Effector memory CD4-positive, alpha-beta T cell (primary cell): ENCODE measurements at places on chromosomes 6 and 20.

- no peak for DNase-seq
Observed at GRCh38 chr20:63513207-63513606, 7.4 kb upstream of the PPDPF start.

DNA sequence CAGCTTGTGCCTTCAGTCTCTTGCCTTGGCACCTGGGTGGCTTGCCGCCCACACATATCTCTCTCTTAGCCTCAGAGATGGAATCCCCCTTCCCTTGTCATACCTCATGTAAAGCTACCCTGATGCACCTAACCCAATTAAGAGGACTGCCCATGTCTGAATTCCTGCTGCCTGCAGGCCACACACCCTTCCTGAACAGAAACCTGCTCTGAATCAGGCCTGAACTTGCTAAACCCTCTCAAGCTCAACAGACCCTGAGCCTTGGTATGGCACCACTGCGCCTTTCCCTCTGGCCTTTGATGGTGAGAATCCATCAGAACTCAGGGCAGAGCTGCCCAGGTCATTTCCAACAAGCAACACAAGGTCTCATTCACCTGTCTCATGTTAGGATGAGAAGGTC, 5.2 kb downstream of the RAET1G start:
- DNase-seq, result no peak

- no peak for DNase-seq
Observed at GRCh38 chr20:63167026-63167917, 48.7 kb downstream of the YTHDF1 start.

GRCh38 chr6:97778290-97779038, 495.4 kb upstream of the MMS22L start:
- DNase-seq, result no peak

DNA sequence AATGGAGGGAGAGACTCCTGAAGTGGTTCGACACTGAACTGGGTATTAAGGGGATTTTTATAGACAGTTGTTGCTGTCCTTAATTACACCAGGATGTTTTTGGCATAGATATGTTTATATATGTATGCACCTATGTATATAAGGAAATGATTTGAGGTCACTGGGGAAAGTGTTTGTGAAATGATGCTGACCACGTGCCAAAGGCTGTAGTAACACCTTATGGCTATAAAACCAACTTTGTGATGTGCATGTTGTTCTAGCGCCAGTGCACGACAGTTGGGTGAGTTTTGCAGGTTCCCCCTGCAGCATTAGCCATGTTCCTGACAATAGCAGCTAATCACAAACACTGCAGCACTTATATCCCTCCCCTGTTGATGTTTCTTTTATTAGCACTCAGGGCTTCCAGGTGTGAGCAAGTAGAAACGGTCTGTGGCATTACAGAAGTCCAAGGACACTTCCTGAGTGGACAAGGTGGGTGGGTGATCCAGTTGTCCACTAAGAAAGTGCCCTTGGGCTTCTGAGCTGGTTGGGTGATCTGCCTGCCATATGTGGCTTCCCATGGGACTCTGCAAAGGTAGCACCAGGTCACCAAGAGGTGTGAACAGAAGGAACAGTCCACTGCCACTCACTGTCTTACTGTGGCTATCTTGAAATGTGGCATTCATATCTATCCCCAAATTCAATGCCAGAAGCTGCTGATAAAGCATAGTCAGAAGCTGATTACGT, 63.0 kb upstream of the RBM24 start:
- no peak for DNase-seq

DNA sequence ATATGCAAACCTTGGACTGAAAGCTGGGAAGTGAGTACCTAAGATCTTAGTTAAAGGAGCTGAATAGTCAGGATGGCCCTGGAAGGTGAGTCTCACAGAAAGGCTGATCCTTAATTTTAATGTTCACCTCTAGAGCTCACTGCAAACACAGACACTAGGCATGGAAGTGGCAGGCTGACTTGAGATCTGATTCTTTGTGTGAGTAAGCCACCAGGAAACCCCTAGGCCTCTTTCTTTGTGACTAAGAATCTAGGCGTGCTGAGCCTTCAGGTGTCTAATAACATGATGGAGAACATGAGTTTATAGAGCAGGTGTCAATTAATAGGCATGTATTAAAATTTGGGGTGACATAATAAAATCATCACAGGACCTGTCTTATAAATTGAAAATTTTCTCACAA, 642.2 kb downstream of the EYS start:
- no peak for DNase-seq

DNA sequence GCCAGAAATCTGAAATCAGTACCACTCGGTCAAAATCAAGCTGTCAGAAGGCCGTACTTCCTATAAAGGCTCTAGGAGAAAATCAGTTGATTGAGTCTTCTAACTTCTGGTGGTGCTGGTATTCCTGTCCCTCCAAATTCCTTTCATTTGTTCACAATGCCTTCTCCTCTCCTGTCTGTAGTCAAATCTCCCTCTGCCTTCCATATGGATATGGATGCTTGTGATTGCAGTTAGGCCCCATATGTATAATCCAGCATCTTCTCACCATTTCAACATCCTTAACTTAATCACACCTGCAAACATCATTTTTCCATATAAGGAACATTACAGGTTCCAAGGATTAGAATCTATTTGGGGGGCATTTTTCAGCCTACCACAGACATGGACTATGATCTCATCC, 287.8 kb upstream of the THEMIS start:
- DNase-seq, result no peak

- DNase-seq, result no peak
Observed at GRCh38 chr6:158718461-158719046, 68.7 kb downstream of the SYTL3 start.

GRCh38 chr6:3195695-3196497, 31.6 kb downstream of the TUBB2B start:
- no peak for DNase-seq

DNA sequence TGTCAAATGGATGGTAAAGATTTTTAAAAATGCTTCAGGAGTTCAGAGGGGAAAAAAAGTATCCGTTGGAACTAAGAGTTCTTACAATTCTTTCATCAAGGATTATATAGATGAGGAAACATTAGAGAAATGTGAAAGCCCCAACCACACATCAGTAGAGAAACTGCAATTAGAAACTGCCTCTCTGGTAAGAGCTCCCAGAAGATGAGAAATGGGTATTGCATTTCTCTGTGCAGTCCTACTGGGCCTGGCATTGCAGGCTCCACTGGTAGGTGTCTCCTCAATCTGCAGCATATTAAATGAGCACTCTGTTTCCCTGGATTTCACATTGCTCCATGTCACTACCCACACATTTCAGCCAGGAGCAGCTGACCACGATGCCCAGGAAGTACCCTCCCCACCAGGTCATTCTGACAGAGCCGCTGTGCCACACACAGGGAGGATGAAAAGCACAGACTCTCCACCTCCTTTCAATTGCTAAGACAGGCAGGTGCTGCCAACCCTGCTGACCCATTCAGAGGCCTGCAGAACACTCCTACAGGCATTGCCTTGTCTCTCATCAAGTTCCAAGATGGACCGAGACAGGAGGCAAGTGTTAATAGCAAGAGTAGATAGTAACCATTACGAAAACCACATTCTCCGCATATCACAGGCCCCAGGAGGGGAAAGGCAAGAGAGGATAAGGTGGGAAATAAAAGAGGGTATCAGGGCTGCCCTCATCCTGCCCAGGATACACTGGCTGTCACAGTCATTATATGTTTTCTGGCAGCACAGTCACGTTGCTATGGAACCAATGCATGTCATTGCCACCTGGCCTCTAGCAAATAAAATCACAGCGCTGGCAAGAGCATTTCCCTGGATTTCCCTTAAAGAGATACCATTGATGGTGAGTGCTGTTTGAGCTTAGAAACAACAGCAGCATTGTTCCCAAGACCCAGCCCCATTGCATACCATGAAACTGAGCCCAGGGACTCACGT, 241.7 kb downstream of the ATXN1 start:
- DNase-seq, result no peak

- no peak for DNase-seq
Observed at GRCh38 chr6:27863962-27864905, 48.0 kb downstream of the OR2B2 start.

DNA sequence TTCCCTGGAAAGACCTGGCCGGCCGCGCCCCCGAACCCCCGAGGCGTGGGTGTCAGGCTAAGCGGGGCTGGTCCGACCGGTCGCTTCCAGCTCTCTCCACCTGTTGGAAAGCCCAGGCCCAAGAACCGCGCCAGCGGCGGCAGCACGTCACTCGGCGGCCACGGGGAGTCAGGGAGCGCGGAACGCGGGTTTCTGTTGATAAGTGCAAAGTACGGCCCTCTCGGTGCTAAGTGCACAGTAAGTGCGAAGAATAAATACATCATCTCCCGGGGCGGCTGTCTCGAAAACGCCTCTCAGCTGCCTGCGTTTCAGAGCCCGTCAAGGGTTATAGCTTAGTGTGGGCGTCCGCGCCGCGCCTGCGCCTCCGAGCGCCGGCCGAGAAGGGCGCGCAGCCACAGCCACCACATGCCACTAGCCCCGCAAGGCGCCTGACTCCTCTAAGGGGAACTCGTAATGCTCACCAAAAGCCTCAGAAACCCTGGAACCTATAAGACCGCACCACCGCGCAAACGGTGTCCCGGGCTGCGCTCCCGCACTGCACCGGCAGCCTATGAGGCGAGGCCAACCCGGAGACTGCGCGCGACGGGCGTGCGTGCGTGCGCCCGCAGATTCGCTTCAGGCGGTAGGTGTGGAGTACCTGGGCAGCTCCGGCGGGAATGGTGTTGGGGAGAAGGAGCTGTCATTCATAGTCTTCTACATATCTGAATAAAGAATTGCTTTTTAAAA, 9.2 kb upstream of the TBX18 start:
- DNase-seq, result no peak

DNA sequence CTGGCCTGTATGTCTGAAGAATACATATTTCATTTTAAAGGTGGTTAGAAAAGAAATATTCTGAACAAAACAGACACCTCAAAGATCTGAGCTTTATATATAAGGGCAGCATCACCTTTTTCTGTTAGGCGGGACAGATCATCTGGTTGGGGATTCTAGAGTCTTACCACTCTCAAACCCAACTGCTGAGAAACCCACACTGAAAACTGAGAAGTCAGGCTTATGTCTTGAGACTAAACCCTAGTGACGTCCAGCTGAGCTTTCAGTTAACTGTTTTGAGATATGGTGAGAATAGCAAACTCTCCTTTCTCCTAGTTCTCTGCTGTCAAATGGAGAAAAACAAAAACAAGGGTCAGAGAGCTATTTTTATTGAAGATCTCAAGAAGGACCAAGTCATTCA, 63.7 kb upstream of the CCN6 start:
- DNase-seq, result no peak

DNA sequence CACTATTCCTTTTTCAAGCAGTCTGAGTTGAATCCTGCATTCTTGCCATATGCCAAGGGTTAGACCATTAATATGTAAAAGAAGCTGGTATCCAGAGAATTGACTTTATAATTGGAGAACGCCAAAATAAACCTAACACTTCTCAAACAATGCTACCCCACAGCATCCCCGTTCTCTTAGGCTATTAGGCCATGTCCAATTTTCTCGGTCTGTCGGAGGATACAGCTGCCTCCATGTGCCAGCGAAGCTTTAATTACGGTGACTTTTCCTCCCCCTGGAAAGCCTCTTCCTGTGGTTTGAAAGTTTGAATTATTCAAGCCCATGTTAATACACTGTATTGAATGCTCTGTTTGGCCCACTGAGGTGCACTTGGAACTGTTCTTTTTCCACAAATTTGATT, 60.5 kb downstream of the HS3ST5 start:
- DNase-seq, result no peak

DNA sequence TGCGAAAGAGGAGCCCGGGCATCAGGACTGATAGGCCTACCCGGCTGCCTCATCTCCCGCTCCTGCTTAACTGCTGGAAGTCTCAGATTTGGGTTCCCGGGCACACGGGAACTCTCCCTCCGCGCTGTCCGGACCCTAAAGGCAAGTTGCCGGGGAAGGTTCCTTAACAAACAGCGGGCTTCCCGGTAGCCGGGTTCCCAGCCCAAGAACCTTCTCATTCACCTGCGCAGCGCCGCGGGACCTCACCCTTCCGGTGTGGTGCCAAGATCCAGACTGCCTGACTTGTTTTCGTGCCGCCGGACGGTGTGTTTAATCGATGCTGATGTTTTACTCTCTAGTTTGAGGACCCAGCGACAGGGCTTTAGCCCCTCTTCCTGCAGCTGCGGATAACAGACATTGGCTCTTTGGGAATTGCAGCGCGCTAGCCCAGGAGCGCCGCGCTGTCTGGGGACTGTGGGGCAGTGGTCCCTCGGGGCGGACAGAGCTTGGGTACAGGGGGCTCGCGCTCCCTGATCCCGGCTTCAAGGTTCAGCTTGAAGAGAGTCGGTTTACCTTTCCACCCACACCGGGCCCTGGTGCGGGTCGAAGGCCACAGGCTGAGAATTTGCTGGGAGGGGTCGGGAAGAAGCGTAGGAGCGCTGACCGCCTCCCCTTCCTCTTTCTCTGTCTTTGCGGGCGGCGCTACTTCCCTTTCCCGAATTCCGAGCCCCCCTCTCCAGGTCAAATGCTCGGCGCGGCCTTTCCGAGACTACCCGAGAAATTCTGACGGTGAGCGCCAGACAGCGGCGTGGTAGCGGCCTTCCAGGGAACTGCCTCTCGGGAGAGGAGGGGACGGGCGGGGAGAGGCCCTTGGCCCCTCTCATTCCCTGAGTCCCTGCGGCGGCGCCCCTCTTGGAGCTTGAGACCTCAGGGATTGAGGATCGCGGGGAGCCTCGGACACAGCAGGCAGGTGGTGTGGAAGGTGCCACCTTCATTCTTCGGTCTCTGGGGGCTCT, 17.2 kb downstream of the ABT1 start:
- DNase-seq, result no peak

DNA sequence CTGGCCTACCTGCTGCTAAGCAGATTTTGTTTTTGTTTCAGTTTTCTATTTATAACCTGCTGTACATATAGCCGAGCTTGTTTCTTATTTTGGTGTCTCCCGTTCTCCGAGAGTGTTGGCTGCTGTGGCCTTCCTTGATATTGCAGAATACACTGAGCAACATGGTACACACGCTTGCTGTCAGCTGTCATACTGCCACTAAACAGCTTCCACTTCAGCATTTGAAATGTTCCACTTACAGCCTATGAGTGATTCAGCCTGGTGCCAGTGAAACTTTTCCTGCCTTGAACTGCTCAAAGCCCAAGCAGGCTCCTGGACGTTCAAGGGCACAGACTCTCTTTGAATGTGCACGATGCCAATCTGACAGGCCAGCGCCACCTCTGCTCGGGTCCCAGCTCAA, 87.1 kb downstream of the PSMG4 start:
- DNase-seq, result no peak

GRCh38 chr6:130296854-130297253, 69.0 kb upstream of the TMEM200A start:
- no peak for DNase-seq

- no peak for DNase-seq
Observed at GRCh38 chr20:5469111-5469510, 152.4 kb upstream of the PROKR2 start.

DNA sequence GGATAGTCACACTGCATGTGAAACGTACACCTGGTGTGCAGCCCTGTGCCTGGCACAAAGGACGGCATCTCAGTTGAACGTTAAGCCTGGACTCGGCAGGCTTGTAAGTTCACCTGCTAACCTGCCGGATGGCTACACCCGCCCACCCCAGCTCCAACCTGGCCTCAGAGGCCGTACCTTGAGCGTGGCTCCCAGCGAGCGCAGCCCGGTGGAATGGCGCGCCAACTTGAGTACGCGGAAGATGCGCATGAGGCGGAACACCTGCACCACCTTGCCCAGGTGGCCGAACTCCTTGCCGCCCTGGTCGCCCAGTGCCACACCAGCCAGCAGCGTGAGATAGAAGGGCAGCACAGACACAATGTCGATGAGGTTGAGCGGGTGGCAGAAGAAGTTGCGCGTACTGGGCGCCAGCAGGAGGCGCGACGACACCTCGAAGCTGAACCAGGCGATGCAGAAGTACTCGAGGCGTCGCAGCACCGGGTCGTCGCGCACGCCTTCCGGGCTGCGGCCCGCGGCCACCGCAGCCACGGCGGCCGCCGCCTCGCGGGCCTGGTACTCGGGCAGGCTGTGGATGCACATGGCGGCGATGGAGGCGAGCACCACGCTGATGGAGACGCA, 3.3 kb downstream of the KCNS1 start:
- no peak for DNase-seq
